LoVo (cell line): ENCODE measurements at places on chromosomes 4 and X.
A peak's percentile ranks its signal among the peaks of the same experiment; 100 is the strongest.

DNA sequence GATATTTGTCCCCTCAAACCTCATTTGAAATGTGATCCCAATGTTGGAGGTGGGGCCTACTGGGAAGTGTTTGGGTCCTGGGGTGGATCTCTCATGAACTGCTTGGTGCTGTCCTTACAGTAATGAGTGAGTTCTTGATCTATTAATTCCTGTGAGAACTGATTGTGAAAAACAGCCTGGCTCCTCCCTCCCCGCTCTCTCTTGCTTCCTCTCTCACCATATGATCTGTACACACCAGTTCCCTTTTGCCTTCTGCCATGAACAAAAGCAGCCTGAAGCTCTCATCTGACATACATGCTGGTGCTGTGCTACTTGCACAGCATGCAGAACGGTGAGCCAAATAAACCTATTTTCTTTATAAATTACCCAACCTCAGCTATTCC lies 11.2 kb upstream of the YIPF7 start:
- no peak for DNase-seq

GRCh38 chr4:152528060-152528459 lies 7.8 kb downstream of the FBXW7 start:
- DNase-seq, result no peak

GRCh38 chr4:56051029-56051709 lies 102.4 kb downstream of the CEP135 start:
- DNase-seq, result no peak

- peak; percentile 7 for DNase-seq
Observed at GRCh38 chr4:8393593-8394038, 46.9 kb downstream of the ACOX3 start.

- DNase-seq, result no peak
Observed at GRCh38 chr4:85431881-85432485, 43.0 kb upstream of the ARHGAP24 start.

DNA sequence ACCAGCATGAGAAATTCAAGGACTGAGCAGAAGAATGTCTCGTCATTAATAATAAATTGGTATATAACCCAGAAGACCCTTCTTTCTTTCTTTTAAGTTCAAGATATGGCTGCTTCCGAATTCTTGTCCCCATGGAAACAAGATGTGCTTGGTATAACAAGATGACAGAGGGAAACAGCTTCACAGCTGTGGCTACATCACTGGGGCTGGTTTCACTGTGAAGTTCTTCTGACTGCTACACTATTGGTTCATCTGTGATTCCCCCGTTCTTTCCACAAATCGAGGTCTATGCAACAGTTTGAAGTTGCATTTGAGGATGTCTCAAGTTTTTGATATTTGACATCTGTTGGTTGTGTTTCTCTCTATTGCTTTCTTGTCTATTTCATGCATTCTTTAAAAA lies 12.3 kb upstream of the DTHD1 start:
- no peak for DNase-seq

- DNase-seq, result no peak
Observed at GRCh38 chr4:4837316-4837715, 22.1 kb upstream of the MSX1 start.

GRCh38 chr4:133156096-133156495 lies 7.0 kb downstream of the PCDH10 start:
- no peak for DNase-seq

DNA sequence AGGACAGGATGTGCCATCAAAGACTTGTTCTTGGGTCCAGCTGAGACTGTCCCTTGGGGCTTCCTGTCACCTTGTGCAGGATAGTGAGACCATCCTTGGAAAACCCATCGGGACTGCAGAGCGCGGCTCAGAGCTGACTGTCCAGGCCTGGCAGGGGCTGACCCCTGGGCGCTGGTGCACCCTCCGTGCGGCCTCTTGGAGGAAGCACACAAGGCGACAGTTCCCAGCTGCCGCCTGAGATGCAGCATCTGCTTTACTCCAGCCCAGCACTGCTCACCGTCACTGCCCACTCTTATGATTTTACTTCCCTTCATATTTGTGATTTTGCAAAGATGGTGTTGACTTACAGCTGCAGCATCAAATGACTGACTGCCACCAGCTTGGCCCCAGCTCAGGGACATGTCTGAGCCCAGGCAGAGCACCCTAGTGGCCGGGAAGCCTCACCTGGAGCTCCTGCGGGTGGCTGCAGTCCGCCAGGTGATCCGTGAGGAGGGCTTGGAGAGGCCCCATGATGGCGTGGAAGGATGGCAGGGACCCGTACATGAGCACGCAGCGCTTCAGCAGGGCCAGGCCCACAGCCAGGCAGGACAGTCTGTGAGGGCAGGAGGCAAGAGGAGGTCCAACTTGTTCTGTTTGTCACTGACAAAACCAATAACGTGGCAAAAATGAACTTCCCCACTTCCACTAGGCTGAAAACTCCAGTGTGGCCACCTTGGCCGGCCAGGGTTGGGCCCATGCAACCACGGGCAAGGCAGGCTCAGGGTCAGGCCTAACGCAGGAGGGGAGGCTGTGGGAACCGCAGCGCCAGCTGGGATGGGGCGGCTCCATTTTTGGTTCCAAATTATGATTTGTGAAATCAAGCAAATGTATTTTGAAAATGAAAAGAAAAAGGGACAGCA lies 21.8 kb downstream of the NOP14 start:
- DNase-seq, result no peak

- no peak for DNase-seq
Observed at GRCh38 chr4:102761296-102761701, 531 bp upstream of the MANBA start.

- no peak for DNase-seq
Observed at GRCh38 chrX:19350941-19351384, 7.2 kb downstream of the PDHA1 start.

DNA sequence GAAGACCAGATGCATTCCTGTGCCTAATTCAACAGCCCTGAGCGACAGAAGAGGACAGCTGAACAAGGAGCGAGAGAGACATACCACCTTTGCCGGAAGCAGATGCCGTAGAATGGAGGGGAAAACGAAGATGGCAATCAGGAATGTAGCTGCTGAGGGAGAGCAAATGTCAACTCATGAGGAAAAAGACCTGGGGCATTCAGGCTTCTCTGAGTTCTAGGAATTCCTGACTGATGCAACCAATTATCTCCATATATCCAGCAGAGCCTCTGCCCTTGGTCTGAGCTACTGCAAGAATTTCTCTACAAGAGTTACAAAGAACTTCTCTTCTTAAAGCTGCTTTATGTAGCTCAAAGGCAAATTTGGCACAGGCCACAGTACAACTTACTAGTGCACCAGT lies 40.5 kb upstream of the INPP4B start:
- DNase-seq, result no peak

DNA sequence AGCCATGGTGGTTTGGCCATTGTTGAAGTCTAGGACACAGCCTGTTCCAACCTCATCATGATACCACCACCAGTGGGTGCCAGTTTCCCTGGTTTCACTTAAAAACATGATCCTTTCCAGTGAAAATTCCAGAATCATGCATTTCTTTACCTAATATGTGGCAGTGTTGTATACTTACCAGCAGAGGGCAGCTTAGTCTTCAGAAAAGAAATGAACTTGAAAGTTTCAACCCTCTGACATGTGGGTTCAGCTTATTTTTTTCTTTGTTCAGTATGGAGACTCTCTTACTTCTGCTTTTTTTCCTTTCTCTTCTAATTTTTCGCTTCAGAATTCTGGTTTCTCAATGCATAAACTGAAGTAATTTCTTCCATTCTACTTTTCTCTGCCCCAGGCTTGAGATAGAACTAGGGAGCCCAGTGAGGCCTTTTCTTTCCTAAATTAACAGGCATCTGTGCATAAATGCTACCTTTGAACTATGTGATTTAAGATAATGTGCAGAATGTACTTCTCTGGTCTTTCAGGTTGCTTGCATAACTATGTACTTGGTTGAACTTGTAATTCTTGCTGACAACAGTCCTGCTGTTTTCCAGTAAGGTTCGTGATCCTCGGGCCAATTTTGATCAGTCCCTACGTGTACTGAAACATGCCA lies 10.7 kb downstream of the LIAS start:
- DNase-seq, result peak; percentile 81

GRCh38 chr4:81470456-81471297 lies 1.0 kb downstream of the RASGEF1B start:
- DNase-seq, result no peak

DNA sequence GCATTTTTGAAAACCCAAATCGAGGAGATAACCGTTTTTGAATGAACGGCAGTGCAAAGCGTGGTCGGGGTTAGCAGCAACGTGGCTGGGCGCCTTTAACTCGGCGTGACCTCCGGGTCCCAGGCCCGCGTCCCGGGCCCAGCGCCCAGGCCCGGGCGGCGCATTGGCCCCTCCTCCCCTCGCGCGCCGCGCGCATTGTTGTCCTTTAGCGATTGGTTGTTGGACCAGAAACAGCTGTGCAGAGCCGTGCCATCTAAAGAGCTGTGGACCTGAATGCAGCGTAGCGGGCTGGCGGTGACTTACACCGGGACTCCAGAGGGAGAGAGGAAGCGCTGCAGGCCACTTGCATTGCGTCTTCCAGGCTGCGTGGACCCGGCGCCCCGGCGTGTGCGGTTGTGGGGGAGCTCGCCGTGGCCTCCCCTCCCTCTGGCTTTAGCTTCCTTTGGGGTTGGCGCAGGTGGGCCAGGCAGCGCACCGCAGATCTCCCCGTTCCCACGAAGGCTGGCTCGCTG lies at the start of gene STOX2:
STOX2 (plus strand) TSS at position 227 of the 512 bp plus-strand sequence. CDS start 1,484 bp downstream, outside the sequence.
- DNase-seq, result no peak

DNA sequence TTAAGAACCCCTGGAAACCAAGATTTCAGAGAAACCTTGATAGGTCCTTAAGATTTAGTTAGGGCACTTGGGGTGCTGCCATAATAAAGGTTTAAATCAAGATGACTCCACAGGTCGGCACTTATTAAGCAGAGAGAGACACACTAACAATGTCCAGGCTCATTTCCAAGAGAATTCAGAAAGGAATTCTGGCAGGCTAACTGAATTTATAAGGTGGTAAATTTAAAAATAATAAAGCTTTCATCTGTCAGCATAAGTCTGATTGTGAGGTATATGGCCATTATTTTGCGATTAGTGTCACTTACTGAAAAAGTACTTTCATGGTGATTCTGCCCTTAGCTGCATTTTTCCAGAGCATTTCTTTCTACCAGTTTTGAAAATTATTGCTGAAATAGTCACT lies 472.7 kb downstream of the ARAP2 start:
- no peak for DNase-seq

- no peak for DNase-seq
Observed at GRCh38 chr4:142354794-142355420, 491.2 kb downstream of the INPP4B start.

DNA sequence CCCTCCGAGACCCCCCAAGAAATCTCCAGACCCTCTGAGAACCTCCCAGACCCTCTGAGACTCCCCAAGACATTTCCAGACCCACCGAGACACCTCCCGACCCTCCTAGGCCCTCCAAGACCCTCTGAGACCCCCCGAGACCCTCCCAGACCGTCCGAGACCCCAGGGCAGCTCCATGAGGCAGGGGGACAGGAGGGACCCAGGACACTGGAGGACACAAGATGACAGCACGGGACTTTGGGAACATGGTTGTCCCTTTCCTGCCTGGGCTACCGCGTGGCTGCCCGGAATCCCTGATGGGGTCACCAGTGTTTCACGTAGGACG lies 10.3 kb downstream of the CTBP1 start:
- DNase-seq, result no peak

- peak; percentile 40 for DNase-seq
Observed at GRCh38 chr4:80365928-80366327, 30.4 kb downstream of the CFAP299 start.
